ENCODE measurements at places on chromosomes 11 and 22.

- DNase-seq: no peak
These were observed 5.6 kb downstream of the CCDC82 start for GRCh38 chr11:96384156-96384555.

GRCh38 chr11:117927926-117928325 lies 1.3 kb downstream of the TMPRSS13 start:
- no peak for DNase-seq

- DNase-seq: no peak
These were observed 448.0 kb downstream of the MIAT start for GRCh38 chr22:27105142-27106025.

GRCh38 chr11:61056571-61056970 lies 45.7 kb upstream of the CD5 start:
- no peak for DNase-seq

DNA sequence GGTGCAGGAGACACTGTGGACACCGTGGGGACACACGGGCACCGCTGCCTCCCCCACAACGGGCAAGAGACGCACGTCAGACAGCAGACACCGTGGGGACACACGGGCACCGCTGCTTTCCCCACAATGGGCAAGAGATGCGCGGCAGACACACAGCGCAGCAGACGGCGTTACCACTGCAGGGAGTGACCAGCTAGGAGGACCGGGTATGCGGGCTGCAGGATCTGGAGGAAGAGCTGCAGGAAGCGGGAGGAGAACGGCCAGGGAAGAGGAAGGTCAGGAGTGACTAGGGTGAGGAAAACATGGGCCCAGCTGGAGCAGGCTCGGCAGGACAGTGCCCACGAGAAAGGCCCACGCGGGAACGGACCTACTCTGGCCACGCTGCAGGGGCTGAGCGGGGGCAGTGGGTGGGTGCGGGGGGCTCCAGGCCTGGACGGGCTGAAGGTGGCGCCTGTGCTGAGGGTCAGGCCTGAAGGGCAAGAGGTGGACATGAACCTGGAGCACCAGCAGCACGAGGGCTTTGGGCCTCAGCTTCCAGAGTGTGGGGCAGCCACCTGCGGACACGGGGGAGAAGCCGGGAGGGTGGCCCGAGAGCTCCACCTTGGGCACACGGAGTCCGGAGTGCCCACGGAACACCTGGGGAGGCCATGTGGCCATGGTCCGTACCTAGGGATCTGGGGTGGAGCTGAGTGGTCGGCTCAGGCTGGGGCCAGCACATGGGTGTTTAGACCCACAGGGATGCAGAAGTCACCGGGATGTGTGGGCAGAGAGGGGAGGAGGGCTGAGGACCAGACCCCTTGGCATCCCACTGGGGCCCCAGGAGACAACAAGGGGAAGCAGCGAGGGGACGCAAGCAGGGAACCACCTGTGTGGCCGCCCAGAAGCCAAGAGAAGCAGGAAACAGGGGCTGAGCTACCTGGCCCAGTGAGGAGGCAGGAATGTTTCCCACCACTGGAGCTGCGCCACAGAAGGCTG lies 16.5 kb downstream of the TOLLIP start:
- no peak for DNase-seq

GRCh38 chr22:23233752-23234408 lies 53.6 kb downstream of the BCR start:
- no peak for DNase-seq

GRCh38 chr11:64138398-64138797 lies 27.5 kb downstream of the MACROD1 start:
- DNase-seq: no peak

- no peak for DNase-seq
These were observed 26.2 kb upstream of the CLDN5 start for GRCh38 chr22:19550382-19550781.

DNA sequence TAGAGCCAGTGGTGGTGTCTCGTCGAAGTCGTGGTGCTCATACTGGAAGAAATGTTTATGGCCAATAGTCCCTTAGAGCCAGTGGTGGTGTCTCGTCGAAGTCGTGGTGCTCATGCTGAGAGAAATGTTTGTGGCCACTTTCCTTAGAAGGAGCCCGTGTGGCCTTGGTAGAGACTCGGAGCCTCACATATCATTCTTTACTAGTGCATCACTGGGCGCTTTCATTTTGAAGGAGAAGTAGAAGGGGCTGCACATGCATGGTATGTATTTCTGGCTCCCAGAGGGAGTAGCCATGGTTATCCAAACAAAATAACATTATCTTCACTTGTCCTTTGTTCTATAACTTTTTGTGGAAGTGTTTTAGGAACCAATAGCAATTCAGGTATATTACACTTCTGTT lies 69.5 kb downstream of the JAM3 start:
- no peak for DNase-seq

All from stimulated activated CD8-positive, alpha-beta memory T cell treated with anti-CD3 and anti-CD28 coated beads, Interleukin-4, amount 100 ng/mL, for 4 hours (primary cell).